ENCODE measurements at places on chromosomes 7 and 10. TPM values are rescaled to one million over a fixed set of nuclear protein-coding genes. Genes with fewer than 3 reads are reported as not detected.

GRCh38 chr10:106183041-106183440, 981.5 kb downstream of the SORCS1 start:
- H3K4me3 ChIP-seq, result no peak overlapping the region
- no peak for DNase-seq
- H3K4me1 ChIP-seq, result no peaks in the 10 kb centered on the region
- no peaks in the 10 kb centered on the region for H3K36me3 ChIP-seq

GRCh38 chr10:70799124-70799523, 13.9 kb upstream of the TBATA start:
- H3K27ac ChIP-seq, result no peak overlapping the region
- no peaks in the 10 kb centered on the region for H3K27me3 ChIP-seq
- no peak overlapping the region for H3K4me3 ChIP-seq
- no peak for DNase-seq
- no peaks in the 10 kb centered on the region for H3K4me1 ChIP-seq

Gene MMD2
- total RNA-seq, result not detected

Gene ASZ1
- not detected for total RNA-seq

Gene PNLIPRP1
- not detected for total RNA-seq

Gene RPEL1
- not detected for total RNA-seq

All from Peyer's patch (tissue), 4 donors.